ENCODE measurements at places on chromosomes 1 and 21.

DNA sequence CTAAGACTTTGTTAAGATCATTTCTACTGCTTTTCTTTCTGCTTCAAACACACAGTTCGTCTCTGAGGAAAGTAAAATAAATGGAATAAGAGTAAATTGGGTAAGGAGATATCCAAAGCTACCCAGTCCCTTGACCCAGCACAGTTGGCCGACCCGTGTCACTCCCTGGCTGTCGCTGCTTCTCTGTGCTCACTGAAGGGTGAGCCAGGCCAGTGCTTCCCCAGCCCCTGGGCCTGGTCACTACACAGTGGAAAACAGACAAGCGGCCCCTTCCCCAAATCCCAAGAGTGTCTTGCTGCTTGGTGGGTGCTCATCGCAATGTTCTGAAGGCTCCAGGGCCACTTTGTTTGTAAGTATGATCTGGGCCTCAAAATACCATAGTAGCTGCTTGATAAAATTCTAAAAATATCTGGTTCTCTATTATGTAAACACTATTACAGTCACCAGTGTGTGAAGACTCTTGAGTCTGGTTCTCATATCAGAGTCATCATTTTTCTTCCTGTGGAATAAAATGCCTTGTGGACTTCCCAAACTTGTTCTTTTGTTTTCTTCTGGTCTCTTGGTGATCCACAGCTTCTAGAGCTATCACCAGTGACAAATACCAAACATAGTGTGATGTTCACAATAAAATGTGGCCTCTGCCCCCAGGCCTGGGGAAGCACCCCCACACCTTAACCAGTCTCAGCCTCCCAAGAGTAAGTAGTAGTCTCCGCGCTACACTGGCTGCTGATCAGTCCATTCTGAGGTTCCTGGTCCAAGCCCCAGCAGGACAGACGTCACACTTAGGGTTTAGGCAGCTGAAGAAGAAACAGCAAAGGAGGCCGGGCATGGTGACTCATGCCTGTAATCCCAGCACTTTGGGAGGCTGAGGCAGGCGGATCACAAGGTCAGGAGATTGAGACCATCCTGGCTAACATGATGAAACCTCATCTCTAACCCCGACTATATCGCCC is 106.2 kb downstream of the DHRS3 start:
- DNase-seq, result no peak

DNA sequence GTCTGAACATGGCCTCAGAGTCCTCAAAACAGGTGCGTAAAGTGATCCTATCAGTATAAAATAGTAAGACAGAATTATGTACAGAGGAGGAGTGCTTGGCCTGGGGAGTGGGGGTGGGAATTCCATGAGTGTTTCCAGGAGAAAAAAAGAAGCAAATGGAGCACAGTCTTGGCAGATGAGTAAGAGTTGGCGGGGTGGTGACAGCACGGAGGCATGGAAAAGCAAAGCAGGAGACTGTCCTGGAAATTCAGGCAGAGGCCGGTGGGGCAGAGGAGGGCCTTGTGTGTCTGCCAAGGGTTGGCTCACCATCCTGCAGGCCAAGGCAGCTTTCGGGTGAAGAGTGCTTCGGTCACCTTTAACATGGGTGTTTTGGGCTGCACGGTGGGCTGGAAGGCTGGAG is 63.4 kb downstream of the OPTC start:
- no peak for DNase-seq

DNA sequence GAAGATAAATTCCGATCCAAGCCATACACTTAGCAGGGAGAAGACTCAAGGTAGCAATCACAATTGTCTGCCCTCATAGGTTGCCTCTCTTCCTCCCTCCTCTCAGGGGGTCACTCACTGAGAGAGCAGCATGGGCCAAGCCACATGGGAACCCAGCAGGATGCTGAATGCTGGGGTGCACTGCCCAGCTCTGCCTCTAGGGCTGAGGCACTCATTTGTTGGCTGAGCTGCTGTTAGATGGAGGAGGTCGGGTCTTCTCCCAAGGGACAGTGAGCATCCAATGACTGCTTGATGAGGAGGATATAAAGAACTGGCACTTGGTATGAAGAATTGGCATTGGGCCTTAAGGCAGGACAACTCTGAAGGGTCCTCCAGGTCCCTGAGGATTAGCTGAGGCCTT is 418.8 kb downstream of the SIPA1L2 start:
- no peak for DNase-seq

DNA sequence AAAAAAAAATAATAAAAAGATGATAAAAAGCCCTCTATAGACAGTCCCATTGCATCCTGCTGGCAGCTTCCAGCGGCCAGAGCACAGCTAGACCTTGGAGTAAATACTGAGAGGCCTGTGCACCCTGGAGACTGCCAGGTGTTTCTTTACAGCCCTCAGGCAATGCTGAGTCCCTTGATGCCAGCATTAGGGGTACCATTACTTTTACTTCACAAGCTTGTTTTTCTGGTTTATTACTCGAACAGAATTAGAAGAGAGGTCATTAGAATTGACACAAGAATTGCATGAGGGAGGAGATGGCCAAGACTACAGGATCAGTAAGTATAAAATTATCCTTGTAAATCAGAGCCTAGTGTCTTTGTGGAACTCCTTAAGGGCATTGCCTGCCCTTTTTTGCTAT is 43.6 kb downstream of the AKNAD1 start:
- DNase-seq, result no peak

- no peak for DNase-seq
These were observed 40.6 kb downstream of the NCMAP start for GRCh38 chr1:24596401-24596880.

DNA sequence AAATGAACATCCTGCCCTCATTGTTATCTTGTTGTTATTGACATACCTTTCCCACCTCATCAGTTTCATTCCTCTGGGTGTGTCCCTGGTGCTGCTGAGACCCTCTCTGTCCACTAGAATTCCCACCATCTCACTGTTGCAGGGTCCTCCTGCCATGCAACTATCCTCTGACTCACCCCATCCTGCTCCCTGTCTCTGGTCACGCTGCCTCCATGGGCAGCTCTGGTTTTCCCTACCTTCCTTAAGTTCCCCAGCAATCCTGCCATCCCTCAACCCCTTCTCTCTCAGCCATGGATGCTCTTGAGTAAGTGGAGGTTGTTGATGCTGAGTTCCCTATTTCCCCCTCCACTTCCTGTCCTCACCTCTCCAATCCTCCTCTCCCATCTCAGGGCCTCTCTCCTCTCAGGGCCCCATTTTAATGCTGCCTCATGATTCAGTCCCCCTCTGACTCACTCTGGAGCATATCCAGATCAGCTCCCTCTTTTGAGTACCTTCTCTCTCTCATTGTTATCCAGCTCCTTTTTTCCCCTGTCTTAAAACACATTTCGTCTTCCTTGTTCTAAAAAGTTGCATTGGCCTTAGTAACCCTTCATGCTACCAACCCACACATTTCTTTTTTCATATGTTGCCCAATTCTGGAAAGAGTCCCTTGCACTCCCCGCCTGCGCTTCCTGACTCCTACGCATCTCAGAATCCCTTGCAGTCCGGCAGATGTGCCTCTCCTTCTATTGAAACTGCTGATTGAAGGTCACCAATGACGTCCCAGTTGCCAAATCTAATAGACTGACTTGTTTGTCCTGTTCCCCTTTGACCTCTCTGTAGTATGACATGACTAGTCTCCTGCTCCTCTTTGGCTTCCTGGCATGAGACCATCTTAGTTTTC is 92.0 kb downstream of the CNIH3 start:
- DNase-seq, result no peak

DNA sequence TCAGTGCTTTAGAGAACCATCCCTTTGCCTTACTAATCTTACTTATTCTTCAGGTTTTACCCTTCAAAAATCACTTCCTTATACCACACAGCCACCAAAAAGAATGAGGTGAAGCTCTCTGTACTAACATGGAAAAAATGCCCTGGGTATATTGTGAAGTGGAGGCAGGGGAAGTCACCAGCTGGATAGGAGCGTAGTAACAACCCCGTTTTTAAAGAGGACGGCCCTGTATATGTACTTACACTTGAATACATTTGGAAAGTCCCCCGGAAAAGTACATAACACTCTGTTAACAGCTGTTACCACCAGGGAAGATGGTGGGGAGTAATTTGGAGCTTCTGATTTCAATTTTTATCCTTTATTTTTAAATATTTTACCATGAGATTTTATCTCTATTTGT is 28.2 kb upstream of the KHDRBS1 start:
- DNase-seq, result peak; percentile 49

DNA sequence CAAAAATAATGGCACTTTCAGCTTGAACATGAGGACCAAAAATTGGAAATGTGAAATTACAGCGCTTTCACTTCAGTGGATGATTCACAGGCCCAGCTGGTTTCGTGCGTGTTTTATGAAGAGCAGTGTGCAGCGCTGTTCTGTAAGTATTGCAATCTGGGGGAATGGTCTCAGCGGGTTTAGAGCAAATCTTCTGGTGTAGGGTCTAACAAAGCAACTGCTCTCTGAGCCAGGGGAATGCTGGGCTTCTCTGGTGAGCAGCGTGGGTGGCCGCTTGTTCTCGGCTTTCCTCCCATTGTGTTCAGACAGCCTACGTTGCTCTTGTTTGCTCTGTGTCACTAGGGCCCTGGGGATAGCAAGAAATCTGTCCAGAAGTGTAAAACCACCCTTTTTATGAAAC is 42.4 kb upstream of the GADD45A start:
- no peak for DNase-seq

GRCh38 chr1:71089536-71090270 is 8.9 kb upstream of the ZRANB2 start:
- DNase-seq, result no peak

- DNase-seq, result no peak
These were observed 177.2 kb downstream of the PBX1 start for GRCh38 chr1:164736137-164736536.

- DNase-seq, result no peak
These were observed 17.1 kb upstream of the SLC44A3 start for GRCh38 chr1:94803106-94803505.

GRCh38 chr21:28640326-28640725 is 352.4 kb downstream of the LTN1 start:
- no peak for DNase-seq

DNA sequence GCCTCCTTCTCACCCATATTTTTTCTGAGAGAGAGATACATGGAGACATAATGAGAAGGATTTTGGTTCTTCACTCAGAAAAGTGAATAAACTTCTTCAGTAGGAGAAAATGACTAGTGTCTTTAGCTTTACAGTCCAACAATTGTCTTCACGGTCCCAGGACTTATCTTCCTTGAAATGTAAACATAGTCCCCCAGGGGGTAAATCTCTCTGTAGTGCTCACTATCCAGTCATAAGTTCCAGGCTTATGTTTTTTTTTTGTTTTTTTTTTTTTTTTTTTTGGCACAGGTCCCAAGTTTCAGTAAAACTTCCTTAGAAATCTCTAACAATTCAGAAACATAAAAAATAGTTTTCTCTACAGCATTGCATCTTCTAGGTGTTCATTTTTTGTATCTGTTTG is 890.2 kb upstream of the B3GALT2 start:
- DNase-seq, result no peak

DNA sequence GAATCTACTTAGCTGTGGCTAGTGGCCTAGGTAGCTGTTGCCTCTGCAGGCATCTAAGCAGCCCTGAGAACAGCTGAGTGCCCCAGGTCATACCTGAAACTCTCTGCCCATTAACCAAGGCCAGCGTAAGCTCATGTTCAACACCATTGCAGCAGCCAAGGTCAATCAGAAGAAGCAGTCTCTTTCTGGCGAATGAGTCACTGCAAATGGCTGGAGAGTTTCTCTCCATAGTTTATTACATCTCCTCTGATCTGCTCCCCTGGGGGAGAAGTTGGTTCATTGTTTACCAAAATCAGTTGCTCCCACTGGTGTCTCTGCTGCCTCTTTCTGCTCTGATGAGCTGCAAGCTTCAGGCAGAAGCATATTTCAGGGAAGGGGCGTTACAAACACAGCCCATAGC is 6.9 kb upstream of the BCL9 start:
- DNase-seq, result no peak

DNA sequence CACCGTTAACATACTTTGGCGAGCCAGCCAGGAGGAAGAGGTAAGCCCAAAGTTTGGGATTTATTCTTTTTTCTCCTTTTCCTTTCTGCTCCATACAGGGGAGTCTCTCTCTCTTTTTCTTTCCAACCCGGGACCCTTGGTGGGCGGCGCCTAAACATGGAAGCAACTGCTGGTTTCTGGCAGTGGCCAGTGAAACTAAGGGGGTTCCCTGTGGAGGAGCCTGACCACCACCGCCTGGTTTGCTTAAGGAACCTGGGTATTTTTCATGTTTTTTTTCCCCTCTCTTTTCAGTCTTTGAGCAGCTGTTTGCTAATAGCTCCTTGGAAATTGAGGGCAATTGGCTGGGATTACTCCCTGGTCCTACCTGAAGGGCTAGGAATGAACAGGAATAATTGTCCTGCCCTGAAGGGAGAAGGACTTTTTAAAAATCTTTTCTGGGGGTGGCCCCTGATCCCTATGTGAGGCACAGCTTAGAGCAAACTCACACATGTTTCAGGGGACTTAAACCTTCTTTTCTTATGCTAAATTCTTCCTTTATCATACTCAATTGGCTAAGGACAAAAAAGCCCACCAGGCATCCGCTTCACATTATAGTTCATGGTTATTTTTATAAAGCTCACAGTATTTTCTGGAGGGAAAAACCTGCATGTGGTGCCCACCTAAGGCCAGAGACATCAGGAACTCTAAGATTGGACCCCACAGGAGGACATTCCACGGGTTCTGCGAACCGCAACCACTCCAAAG is 61.3 kb upstream of the PLD5 start:
- no peak for DNase-seq

DNA sequence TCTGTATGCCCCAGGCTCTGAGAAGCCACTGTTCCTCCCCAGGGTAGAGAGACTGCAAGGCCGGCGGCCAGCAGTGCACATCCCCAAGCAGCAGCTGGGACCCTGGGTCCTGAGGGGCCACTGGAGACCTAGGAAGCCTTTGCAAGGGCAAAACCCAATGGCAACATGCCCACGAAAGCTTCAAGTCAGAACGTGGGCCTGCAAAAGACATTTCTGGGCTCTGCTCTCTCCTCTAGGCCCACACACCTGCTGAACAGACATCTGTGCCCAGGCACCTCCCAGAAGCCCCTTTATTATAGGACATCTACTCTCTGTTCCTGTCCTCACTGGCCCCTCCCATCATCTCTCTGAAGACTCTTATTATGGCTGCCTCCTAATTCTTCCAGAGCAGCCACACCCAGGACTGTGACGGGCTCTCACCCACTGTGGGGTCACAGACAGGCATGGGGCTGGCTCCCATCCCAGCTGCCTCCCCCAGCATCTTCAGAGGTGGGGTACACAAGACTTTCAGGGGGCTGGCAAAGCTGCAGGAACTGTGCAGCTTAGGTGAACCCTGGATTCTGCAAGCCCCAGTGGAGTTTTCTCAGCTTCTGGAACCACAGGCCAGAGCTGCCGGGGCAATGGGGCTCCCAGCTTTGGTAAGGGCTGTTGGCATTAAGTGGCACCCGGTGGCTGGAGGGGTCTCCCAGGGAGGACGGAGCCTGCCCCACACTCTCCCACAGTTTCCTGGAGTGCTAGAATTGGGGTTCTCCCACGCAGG is 12.6 kb downstream of the TRIM11 start:
- DNase-seq, result no peak

- DNase-seq, result no peak
These were observed 3.7 kb downstream of the MMEL1 start for GRCh38 chr1:2628933-2629626.

GRCh38 chr21:25967181-25967900 is 203.2 kb downstream of the APP start:
- peak; percentile 2 for DNase-seq

GRCh38 chr1:213550804-213551203 is 437.0 kb upstream of the PROX1 start:
- no peak for DNase-seq

Data from CD4-positive, alpha-beta T cell treated with Interleukin-1 beta for 1 hour (primary cell).